SHP77 treated with DMSO at 0.1 percent for 48 hours (cell line): ENCODE measurements at places on chromosomes 1 and 21.

DNA sequence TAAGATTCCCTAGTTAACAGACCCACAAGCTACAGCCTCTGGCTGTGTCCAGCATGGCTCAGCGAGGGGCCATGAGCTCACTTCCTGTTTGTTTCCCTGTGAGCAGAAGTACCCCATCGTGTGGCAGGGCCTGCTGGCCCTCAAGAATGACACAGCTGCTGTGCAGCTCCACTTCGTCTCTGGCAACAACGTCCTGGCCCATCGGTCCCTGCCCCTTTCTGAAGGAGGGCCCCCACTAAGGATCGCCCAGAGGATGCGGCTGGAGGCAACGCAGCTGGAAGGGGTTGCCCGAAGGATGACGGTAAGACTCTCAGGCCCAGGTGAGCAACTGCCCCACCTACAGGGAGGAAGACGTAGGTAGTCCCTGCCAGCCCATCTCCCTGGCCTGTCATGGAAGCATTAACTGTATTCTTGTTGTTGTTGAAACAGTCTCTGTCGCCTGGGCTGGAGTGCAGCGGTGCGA, 38.2 kb downstream of the ZBTB17 start:
- DNase-seq: no peak

DNA sequence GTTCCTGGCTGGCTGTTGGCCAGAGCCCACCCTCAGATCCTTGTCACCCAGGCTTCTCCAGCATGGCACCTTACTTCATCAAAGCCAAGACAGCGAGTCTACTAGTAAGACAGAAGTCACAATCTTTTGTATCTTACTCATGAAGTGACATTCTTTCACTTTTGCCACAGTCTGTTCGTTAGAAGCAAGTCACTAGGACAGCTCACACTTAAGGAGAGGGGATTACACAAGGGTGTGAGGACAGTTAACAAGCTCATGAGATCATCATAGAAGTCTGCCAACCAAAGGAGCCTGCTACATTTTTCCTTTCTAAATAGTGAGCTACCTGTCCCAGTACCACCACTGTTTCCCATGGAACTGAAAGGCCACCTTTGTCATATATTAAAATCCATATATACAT, 61.5 kb downstream of the PACC1 start:
- no peak for DNase-seq

- DNase-seq: no peak
Measured at GRCh38 chr1:33842348-33842747, 21.5 kb upstream of the HMGB4 start.

- DNase-seq: no peak
Measured at GRCh38 chr1:41842326-41842725, 76.4 kb downstream of the HIVEP3 start.

- no peak for DNase-seq
Measured at GRCh38 chr1:151518431-151518830, 7.2 kb downstream of the CGN start.

DNA sequence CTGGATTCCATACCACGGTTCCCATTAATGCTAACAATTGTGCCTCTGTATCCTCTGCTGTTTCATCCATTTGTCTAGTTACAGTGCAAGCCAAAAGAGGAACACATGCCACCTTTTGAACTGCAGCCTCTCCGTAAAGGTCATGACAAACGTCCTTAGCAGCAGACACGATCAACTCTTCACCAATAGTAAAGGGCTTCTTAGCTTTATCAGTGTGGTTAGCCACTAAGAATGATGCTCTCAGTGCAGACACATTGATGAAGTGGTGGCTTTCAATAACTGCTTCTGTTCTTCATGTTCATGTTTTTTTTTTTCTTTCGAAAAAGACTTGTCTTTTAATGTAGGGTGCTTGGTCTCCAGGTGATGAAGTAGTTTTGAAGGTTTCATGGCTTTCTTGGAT, 14.3 kb downstream of the XPR1 start:
- DNase-seq: no peak

DNA sequence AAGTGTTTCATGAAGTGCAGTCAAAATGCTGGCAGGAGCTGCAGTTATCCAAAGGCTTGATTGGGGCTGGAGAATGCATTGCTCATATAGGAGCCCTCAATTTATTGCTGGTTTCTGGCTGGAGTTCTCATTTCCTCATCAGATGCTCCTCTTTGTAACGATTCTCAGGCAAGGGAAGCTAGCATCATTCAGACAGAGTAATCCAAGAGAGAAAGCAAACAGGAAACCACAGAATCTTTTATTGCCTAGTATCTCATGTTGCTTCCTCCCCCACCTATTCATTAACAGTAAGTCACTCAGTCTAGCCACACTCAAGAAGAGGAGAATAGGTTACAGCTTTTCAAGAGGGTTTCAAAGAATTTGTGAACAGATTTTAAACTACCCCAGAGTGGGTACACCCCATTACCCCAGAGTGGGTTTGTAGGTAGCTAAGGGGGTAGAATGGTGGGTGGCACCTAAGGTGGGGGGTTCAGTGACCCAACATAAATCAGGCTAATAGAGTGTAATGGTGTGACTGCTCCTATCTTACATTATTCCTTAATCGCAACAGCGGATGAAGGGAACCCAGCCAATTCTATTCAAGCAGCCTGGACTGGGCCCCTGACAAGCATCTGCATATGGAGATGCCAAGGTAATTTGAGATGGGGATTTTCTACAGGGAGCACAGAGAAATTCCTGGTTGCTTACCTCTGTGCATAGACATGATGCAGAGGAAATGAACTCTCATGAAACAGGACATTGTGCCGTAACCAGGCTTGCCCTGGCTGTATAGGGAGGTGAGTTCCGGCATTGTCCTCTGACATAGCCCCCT, 67.1 kb downstream of the KCNJ15 start:
- peak; percentile 28 for DNase-seq

DNA sequence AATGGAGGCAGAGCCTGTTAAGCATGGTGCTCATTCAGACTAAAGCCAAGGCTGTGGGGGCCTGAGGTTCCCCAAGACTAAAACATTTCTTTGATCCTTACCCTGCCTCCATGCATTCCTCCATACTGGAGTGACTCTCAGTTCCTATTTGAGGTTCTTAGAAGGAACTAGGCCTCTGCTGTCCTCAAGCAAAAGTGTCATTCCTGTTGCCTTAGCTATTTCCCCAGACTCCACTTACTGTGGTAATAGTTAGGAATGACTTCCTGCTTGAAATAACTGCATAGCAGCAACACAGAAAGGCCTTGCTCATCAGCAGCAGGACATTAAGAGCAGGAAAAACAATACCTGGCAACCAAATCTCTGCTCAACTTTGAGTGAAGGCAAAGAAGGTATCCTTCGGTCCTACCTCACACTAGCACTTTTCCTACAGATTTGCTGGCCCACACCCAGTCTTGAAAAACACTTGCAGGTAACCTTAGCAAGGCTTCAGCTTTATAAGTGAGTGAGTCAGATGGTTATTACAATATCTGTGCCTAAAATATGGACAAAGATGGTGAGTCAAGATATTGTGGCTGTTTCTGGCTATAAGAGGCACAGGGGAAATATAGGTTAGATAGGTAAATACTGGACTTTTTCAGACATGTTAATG, 14.8 kb downstream of the LRRC41 start:
- DNase-seq: no peak

GRCh38 chr1:54376430-54377039, 29.7 kb downstream of the SSBP3 start:
- DNase-seq: no peak

GRCh38 chr1:160101037-160101716, 2.8 kb upstream of the IGSF8 start:
- peak; percentile 22 for DNase-seq

- DNase-seq: no peak
Measured at GRCh38 chr1:101137144-101138126, 99.4 kb upstream of the S1PR1 start.

GRCh38 chr21:39867198-39867650, at the start of gene PCP4:
Gene PCP4 (plus strand): TSS chr21:39867438. CDS start chr21:39867502, 64 bp downstream.
- DNase-seq: peak; percentile 53

- DNase-seq: no peak
Measured at GRCh38 chr1:240991230-240991629, 365.8 kb downstream of the RGS7 start.

DNA sequence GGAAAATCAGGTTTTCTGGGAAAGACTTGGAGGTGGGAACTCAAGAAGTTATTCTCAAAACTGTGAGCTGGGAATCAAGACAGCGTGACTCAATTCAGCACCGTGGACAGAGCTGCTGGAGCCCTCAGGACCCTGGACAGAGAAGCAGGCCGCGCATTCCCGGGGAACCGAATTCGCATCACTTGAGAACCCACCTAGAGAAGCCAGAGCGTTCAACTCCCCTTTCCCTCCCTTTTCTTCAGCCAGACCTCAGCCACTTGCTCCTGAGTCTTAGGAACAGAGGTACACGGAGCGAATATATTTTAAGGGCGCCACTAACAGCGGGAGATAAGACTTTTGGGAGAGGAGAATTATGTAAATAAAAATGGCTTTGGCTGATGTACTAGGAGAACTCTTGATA, 2.0 kb upstream of the LIN28A start:
- DNase-seq: no peak

- no peak for DNase-seq
Measured at GRCh38 chr1:8189931-8190483, 127.9 kb upstream of the SLC45A1 start.

DNA sequence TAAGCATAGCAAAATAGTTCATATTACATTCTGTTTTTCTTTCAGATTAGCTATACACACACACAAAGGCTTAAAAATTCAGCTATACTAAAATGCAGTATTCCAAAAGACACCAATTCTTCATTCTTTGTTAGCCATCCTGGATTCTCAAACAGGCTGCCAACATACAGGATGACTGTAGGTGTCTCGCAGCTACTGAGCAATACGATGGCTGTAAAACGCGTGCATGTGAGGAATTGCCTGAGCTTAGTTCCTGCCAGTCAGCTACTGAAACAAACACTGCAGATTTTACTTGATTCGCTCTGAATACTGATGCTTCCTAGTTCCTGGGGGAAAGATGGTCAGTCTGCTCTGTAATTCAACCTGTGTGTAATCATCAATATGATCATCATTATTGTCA, 24.7 kb upstream of the HMGN1 start:
- no peak for DNase-seq

DNA sequence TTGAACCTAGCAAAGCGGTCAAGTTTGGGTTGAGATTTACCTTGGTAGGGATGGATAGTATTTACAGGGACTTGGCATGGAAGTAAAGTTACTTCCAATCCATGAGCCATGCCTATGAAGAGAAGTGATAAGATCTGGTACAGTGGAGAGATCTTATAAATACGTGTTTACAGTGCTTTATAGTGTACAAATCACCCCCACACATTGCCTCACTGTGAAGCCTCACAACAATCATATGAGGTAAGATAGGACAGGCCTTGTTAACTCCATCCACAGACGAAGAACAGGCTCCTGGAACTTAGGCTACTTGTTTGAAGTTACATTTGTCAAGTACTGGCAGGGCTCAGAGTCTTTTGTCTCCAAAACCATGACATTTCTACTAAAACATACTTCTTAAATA, 159.8 kb downstream of the PLPPR4 start:
- DNase-seq: no peak

DNA sequence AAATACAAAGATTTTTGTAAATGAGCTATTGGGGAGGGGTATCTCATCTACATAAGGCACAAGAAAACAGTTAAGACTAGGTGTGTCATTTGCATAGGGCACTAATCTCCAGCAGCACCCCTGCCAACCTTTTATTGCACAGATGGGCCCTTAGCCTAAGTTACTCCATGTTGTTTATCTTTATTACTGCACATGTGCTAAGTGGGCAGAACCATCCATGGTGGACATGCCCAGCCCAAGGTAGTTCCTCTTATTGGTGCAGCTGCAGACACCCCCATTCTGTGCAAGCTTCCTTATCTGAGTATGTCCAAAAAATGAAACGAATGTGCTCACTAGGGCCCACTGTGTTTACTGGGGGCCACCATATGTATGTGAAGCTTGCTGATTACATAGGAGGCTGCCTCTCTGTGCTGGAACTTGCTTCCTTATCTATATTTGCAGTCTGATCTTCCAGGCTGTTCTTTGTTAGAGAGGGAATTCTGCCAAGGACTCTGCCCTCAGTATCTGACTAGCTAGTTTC, 77.3 kb upstream of the NEK7 start:
- DNase-seq: no peak

DNA sequence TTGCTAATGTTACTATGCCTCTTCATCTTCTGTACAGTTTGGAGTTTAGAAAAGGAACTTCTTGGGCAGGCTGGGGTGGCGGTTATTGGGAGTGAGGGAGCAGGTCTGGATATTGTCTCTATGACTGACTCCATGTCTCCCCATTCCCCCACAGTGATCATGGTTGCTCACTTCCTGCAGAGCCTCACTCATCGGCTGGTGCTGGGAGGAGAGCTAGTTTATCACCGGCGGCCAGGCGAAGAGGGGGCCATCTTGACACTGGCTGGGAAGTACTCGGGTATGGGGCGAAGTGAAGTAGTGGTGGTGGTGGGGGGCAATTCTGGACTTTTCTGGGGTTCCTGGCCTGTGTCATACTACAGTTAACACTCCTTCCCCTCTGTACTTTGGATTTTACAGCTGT, 2.2 kb downstream of the TOMM40L start:
- DNase-seq: no peak

DNA sequence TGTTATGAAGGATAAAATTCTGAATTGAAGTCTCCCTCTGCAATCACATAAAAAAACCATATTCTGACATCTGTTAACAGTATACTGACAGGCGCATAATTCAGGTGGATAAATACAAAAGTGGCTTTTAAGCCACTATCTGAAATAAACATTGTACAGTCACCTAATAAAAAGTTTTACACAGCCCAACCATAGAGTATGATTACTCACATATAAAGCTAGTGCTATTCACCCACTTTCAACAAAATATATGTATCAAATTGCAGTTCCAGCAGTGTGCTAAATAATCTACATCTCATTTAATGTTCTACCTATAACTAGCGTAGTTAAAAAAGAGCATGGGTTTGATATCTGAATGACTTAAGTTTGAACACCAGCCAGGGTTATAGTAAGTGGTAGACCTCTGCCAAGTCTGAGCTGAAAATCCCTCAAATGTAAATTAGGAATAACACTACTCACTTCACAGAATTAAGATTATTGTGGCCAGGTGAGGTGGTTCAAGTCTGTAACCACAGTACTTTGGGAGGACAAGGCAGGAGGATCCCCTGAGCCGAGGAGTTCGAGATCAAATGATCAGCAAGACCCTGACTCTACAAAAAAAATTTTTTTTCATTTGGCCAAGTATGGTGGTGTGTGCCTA, 3.9 kb downstream of the EGLN1 start:
- no peak for DNase-seq

DNA sequence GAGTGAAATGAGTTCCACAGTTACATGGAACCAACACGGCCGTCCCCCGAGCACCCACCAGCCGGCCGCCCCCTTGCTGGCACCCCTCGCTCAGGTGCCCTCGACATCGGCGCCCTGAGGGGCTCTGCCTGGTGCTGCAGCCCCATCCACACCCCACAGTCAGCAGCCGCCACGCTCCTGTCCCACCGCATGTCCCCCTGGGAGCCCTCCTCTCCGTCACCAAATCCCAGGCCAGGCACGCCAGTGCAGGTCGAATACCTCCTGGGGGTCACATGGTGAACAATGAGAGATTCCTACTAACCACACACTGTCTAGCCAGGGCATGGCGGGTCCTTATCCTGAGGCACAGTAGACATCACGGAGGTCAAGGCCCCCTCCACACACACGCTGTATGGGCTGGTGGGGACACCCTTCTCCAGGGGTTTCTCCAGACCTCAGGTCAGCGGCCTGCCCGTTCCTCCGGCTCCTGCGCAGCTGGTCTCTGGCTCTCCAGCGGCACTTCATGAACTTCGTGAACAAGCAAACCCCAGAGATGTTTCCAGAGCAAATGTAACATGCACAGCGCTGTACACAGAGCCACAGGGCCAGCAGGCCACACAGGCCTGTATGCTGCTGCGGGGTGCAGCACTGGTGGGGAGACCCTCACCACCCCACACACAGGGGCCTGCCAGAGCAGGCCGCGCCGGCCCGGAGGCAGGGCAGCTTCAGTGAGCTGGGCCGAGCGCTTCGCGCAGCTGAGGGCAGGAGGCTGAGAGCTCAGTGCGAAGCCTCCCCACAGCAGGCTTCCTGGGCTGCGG, 21.8 kb downstream of the POFUT2 start:
- no peak for DNase-seq
